ENCODE measurements at places on chromosomes 2 and 18.

DNA sequence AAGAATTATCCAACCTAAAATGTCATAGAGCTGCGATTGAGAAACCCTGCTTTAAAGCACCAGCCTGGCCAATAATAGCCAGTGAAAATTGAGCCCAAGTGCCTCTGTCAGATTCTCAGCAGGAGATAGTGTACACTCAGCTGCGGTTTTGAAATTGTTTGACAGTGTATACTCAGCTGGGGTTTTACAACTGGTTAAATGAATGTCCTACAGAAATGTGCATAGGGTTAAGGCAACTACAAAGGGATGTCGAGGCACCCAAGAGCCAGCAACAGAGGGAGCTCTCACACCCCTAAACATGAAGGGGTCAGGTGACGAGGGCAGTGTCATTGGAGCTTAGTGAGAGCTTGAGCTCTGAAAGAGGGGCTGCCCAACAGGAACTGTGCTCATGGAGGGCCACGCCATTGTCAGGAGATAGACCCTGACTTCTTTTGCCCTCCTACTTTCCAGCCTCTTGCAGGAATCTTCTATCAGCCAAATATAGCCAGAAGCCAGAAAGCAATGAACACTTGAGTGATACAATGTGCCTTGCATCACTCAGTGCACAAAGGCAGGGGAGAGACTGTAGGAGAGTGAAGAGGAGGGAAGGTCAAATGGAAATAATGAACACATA lies 15.1 kb downstream of the ACTG2 start:
- DNase-seq, result no peak

- DNase-seq, result no peak
Observed at GRCh38 chr2:219497495-219498279, 1.0 kb upstream of the GMPPA start.

- no peak for DNase-seq
Observed at GRCh38 chr18:40415176-40415791, 1539.8 kb upstream of the PIK3C3 start.

DNA sequence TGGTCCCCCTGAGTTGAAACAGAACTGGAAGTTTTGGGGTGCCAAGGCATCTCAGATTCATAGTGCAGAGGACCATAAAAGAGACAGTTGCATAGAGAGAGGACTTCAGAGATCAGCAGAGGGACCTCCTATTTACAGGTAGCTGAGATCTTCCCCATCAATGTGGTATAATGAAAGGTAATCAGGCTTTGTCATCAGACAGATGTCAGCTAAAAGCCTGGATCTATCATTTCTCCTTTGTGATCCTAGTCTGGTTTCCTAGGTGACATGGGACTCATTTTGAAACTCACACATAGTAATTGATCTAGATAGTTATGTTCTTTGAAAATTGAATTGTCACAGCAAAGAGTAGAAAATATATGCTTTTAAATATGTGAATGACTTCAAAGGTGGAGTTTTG lies 443.5 kb upstream of the MAP2 start:
- no peak for DNase-seq

- DNase-seq, result no peak
Observed at GRCh38 chr2:181573140-181573736, 83.7 kb downstream of the CERKL start.

DNA sequence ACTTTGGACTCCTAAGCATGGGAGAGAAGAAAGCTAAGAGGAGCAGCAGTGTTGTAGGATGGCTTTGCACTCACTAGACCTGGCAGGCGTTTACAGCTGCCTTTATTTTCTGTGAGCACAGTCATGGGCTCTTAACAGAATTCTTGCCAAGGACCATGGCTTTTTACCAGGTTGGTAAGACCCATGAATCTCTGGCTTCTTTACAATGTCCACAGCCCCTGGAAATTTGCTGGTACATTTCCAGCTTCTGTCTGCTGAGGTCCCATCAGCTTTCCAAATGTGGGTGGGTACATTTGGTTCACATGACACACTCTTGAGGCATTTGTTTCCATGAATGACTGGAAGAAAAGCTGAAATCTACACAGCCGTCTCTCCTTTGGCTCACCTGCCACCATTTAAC lies 162.7 kb downstream of the PPP1R1C start:
- no peak for DNase-seq

DNA sequence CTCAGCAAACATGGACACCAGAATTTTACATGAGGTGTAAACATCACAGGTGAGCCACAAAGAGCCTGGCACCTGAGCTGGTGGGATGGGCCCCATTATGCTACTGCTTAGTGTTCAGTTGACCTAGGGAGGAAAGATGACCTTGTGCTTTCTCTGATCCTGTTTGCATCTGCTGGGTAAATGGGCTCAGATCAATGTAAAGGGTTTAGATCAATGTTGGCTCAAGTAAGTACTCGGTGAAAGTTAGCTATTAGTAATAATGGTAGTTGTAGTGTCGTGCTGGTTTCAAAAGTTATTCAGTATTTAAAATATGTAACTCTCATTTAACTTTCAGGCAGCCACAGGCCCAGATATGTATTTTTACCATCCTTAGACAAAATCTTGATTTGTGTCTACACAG lies 19.8 kb downstream of the ABHD3 start:
- no peak for DNase-seq

- no peak for DNase-seq
Observed at GRCh38 chr2:9821805-9822445, 21.3 kb upstream of the TAF1B start.

DNA sequence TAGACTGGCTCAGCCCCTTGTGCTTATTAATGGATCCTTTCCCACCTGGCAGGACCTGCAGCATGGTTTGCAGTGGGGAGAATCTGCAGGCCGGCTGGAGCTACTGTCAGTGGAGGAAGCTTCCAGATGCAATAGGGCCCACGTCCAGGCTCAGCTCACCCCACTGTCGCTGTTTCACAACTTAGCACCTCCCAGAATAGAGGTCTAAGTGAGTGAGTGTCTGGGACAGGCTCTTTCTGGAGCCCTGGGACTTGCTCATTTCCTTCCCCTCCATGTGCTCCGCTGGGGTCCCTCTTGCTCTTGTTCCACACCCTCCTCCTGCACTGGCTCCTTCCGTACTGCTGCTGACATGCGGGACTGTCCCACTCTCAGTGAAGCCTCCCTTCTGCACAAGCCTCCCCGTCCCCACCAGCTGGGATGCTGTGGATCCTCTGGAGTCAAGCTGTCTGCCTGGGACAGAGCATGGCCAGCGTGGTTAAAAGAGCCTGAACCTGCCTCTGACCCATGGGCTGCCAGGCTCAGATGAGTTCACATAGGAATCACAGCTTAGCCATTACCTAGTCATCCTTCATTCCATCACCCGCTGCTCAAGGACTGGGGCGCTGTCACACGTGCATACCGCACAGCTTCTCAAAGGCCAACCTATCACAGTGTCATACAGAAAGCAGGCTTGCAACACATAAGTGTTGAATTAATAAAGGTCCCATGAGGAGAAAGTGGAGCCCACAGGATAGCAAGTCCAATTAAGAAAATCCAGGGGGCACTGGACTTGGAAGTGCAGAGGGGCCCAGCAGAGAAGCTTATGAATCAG lies 135.9 kb downstream of the ACKR3 start:
- DNase-seq, result no peak

- no peak for DNase-seq
Observed at GRCh38 chr2:64582774-64583340, 58.7 kb downstream of the AFTPH start.

- DNase-seq, result no peak
Observed at GRCh38 chr2:133773854-133774653, 205.8 kb upstream of the NCKAP5 start.

DNA sequence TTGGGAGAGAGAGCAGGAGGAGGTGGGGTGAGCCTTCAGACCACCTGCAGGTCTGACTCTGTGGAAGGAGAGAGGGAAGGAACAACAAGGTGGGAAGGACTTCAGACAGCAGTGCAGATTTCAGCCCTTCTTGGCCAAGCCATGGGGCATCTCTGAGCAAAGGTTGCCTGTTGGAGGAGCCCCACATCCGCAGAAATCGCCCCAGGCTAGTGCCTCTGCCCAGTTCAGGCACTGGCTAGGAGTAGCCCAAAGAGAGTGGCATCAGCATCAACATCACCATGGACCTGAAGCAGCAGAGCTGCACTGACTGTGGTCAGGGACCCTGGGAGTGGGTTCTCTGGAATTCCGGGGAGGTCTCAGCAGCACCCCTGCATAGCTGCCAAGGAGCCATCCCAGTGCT lies 10.2 kb downstream of the GPR55 start:
- no peak for DNase-seq

- peak; percentile 70 for DNase-seq
Observed at GRCh38 chr2:156334496-156335478, 2.3 kb upstream of the NR4A2 start.

GRCh38 chr2:98269274-98269673 lies 77.0 kb upstream of the CNGA3 start:
- no peak for DNase-seq

GRCh38 chr2:219001577-219002394 lies 8.6 kb upstream of the CRYBA2 start:
- DNase-seq, result peak; percentile 45

- no peak for DNase-seq
Observed at GRCh38 chr2:6184532-6185292, 492.5 kb downstream of the SOX11 start.

DNA sequence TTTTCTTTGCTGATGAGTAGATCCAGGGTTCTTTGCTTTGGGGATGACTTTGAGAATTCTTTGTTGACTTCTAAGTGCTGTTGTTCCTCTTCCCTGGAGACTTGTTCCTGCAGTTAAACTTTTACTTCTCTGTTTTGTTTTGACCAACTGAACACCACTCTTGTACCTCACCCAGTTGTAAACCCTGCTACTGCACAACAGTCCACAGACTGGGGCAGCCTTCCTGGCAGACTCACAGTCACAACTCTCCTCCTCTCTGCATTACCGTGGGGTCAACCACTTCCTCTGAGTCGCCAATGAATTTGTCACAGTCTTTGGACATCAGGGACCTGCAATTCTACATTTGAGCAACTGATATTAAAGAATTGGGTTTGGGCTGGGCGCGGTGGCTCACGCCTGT lies 3.8 kb upstream of the SLC8A1 start:
- DNase-seq, result no peak

- no peak for DNase-seq
Observed at GRCh38 chr2:199223791-199224190, 233.9 kb downstream of the SATB2 start.

DNA sequence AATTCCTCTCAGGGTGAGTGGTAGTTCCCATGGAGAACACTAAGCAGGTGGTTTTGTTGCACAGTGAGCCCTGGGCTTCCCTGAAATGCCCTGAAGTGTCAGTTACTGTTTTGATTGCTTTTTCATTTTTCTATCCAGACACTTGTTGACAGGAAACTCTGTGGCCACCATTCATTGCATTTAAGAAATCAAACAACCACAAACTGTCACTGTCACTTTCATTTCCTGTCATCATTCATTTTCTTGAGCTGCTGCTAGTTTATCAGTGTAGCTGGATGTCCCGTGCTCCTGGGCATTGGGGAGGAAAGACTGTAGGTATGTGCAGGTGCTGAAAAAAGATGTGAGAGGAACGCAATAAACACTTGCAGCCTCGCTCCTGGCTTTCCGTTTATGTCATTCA lies 891.6 kb upstream of the ZEB2 start:
- no peak for DNase-seq

DNA sequence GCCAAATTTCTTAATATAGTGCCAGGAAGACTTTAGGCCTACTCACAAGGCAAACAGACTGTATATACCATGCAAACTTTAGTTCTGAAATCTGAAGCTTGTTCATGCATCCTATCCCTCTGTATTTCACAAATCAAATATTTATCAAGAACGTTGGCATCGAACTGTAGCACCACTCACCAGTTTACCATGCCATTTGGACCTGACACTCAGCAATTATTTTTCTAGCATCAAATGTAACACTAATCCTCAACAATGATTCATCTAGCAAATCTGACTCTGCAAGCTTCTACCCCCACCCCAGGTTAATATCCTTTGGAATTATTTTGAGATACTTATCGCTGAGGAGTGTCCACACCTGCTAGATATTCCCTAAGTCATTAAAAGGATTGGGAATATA lies 1506.6 kb downstream of the LRP1B start:
- DNase-seq, result no peak

GRCh38 chr2:35714883-35715282 lies 640.7 kb upstream of the CRIM1 start:
- no peak for DNase-seq

- DNase-seq, result no peak
Observed at GRCh38 chr2:226002438-226002837, 602.9 kb downstream of the NYAP2 start.

DNA sequence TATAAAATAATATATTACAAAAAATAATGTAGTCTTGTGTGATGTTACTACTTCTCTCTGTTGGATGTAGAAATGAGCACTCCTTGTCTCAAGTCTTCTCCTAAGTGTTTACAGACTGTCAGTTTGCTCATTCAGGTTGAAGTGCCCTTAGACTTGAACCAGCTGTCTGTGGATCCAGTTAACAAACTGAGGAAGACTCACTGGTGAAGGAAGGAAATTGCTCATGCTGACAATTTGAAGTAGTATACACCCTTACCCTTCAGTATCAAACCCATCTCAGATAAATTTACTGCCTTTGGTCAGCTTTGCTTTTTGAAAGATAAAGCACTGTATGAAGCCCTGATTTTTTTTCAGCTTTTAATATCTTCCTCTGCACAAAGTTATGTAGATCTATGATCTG lies 854.2 kb upstream of the ZEB2 start:
- DNase-seq, result no peak

GRCh38 chr2:19048593-19049266 lies 309.7 kb downstream of the OSR1 start:
- no peak for DNase-seq

- no peak for DNase-seq
Observed at GRCh38 chr2:192535956-192536921, 341.5 kb upstream of the TMEFF2 start.

DNA sequence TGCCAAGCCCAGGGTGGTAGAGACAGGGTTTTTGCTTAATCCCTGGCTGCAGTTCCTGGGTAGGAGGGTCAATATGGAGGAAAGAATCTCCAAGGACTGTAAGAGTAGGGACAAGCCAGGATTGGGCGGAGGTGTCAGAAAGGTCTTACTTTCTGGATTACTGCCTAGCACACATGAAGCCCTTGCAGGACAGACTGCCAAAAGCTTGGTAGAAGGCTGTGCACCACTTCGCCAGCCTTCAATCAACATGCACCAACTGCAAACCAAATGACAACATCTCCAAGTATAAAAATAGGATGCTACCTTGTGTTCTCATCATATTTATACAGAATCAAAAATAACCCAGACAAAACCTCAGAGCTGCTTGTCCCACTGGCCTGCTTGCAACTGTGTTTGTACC lies 3.7 kb downstream of the ZNF142 start:
- DNase-seq, result no peak

GRCh38 chr2:120032297-120032696 lies 19.4 kb downstream of the EPB41L5 start:
- DNase-seq, result no peak

- no peak for DNase-seq
Observed at GRCh38 chr2:142642650-142643049, 234.8 kb upstream of the KYNU start.

- DNase-seq, result no peak
Observed at GRCh38 chr2:60717691-60718090, 38.4 kb upstream of the PAPOLG start.

Measured in activated CD4-positive, alpha-beta T cell treated with anti-CD3 and anti-CD28 coated beads for 24 hours (primary cell).